Hematopoietic multipotent progenitor cell treated with erythropoietin and hydrocortisone succinate and interleukin-3 and kit ligand, for 15 days (in vitro differentiated cells): ENCODE measurements at places on chromosomes 6 and 20.
A peak's percentile ranks its signal among the peaks of the same experiment; 100 is the strongest.

GRCh38 chr6:4085332-4085700 lies 6.4 kb upstream of the FAM217A start:
- no peak for DNase-seq

GRCh38 chr20:54140067-54140466 lies 33.7 kb downstream of the CYP24A1 start:
- DNase-seq = no peak

GRCh38 chr20:14866841-14867514 lies 529.6 kb upstream of the FLRT3 start:
- DNase-seq = no peak

DNA sequence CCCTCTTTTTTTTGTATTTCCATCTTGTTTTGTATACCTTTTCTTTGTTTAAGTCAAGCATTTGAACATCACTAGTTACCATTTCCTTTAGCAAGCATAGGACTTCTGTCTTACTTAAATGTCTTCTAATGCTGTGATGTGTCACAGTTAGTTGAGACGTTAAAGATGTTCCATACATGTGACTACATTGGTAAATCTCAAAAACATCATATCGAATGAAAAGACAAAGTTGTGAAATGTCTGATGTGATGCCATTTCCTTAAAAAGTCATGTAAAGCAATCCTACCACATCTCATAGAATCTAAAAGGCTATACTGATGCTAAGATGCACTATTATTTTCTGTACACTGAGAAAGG lies 26.8 kb downstream of the SLC16A10 start:
- no peak for DNase-seq

DNA sequence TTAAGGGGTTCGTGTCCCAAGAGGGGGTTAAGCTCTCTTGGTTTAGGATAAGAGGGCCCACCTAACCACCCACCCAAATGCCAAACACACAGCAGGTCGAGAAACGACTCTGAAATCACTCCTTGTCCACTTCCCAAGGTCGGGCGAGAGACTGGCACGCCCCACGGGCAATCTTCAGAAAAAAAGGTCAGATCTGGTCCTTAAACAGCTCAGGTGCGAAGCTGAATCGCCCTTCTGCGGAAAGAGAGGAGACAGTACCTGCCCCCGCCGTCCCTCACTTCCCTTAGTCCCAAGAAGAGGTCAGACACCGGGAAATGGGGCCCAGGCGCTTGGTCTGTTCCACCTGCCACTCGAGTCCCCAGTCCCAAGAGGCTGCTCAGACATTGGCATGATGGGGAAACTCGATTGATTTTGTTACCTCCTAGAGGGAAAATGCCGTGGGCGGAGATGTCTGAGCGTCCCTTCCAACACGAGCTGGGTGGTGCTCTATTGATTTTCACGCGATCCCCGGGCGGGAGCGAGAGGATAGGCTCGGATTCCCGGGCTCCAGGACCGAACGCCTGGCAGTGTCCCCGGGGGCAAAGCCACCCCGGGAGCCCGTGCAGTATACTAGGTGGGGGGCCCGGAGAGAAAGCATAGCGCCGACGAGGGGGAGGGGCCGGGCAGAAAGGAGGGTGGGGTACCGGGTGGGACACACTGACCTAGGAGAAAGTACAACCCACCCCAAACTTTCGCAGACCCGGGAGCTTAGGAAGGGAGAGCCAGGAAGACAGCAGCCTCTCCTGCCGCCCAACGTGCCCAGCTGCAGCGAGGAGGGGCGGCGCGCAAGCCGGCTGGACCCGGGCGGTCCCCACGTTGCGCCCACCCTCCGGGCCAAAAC lies 1.1 kb upstream of the SAMD5 start:
- DNase-seq = no peak

GRCh38 chr6:142562865-142563264 lies 261.1 kb downstream of the ADGRG6 start:
- no peak for DNase-seq

- DNase-seq = no peak
These were observed 93.3 kb downstream of the CAP2 start for GRCh38 chr6:17486680-17487079.

DNA sequence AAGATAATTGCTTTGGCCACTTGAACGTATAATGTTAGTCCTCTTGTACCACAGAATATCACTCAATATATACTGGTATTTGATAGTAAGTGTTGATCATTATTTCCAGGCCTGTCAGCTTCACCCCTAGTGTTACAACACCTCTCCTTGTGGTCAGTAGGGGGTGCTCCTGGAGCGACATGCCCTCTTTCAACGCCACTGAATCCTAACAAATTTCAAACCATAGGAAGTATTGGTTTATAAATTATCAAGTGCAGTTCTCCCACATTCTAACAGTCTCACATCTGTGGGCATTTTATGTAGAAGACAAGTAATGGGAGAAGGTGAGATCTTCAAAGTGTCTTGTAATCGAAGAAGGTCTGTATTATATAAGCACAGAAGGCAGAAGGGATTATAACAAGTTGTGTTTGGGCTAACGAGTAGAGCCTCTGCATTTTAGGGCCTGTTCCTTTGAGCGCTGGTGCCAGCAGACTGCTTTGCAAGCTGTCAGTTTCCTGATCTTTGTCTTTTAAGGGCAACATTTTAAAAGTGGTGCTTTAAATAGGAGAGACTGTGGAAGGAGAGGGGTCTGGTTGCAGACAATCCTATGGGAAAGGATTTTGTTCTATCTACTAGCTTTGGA lies 57.1 kb upstream of the CEP162 start:
- peak; percentile 14 for DNase-seq

DNA sequence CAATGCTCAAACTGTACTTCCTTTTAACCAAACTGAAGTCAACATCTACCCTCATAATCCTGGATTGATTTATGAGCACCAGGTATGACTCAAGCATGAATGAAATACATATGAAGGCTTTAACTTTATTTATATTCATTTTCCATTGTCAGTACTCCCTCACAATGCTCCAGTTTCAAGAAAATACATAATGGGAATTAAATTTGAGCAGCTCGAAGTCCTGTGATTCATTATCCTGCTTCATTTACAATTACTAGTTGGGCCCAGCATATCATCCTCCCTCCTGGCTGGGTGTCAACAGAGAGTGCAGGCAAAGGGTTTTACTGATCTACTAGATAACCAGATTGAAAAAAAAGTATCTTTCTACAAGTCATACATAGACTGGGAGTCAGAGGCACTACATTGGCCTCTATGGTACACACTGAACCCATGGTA lies 10.1 kb downstream of the SAMHD1 start:
- no peak for DNase-seq

- no peak for DNase-seq
These were observed 373.5 kb upstream of the FLRT3 start for GRCh38 chr20:14710951-14711350.

GRCh38 chr6:119482850-119483285 lies 133.3 kb upstream of the MAN1A1 start:
- peak; percentile 88 for DNase-seq

DNA sequence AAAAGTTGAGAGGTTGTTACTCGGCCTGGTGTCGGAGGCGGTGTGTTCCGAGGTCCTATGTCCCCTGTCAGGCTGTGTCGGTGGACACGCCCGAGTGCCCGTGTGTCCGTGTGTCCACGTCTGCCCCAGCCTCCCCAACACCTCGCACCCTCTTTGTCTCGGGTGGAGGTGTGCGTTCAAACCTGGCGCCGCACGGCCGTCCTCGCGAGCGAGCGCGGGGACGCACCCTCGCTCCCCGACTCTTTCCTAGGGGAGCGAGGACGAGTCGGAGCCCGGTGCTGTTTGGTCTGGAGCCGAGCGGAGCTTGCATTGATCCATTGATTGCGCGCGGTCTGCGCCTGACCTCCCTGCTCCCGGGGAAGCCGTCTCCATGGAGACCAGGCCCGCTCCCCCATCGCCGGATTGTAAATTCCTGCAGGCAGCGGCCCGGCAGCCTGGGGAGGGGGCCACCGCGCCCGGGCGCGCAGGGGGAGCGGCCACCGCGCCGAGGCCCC lies 411 bp upstream of the SCUBE3 start:
- DNase-seq = no peak

- no peak for DNase-seq
These were observed 119.5 kb upstream of the CD93 start for GRCh38 chr20:23205611-23206041.

DNA sequence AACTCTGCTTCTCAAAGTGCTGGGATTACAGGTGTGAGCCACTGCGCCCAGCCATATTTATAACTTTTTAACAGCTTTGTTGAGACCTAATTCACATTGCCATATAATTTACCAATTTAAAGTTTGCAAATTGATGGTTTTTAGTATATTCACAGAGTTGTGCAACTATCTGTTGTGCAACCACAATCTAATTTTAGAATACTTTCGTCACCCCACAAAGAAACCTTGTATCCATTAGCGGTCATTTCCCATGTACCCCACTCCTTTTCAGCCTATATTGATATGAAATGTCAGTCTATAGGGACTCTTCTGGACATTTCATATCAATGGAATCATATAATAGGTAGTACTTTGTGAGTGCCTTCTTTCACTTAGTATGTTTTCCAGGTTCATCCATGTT lies 55.8 kb downstream of the FOXO3 start:
- DNase-seq = no peak

DNA sequence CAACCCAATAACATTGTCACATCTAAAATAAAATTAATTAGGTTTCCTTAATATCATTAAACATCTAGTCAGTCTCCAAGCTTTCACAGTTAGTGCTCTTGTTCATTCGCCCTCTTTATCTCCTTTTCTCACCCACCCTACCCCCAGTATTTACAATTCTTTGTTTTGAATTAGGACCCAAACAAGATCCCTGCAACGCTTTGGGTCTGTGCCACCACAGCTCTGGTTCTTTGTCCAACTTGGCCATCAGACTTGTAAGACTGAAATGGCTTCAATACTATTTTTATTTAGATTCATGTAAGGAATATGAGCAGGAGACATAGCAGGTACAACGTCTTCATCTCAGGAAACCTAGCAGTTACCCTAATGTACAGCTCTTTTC lies 276.5 kb downstream of the CDKAL1 start:
- DNase-seq = no peak

DNA sequence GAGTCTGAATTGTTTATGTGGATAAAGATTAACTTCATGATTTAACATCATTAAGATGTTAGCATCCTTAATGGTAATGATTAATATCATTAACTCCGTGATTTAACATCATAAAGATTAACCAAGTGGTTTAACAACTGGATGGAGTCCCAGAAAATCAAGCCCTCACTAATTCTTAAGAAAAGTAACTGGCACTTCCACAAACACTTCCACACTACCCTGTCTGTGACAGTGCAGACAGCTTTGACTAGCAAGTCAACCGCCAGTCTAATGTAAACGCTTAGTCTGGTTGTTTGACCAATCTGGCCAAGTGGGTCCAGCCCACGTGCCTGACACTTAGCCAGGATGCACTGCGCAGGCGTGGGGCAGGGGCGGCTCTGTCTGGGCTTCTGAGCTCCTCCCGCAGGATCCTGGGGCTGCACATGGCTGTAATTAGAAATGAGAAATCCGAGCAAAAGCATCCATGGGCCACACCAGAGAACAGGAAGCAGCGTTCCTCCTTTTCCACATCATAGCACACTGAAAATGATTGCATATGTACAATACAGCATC lies 424.2 kb downstream of the FOXA2 start:
- DNase-seq = no peak

GRCh38 chr20:23156170-23156841 lies 70.2 kb upstream of the CD93 start:
- no peak for DNase-seq

- DNase-seq = no peak
These were observed 105.3 kb upstream of the TAB2 start for GRCh38 chr6:149212206-149212605.

GRCh38 chr6:115882174-115882573 lies 178.5 kb downstream of the FRK start:
- no peak for DNase-seq

GRCh38 chr6:134432036-134432435 lies 114.1 kb upstream of the SGK1 start:
- DNase-seq = no peak

DNA sequence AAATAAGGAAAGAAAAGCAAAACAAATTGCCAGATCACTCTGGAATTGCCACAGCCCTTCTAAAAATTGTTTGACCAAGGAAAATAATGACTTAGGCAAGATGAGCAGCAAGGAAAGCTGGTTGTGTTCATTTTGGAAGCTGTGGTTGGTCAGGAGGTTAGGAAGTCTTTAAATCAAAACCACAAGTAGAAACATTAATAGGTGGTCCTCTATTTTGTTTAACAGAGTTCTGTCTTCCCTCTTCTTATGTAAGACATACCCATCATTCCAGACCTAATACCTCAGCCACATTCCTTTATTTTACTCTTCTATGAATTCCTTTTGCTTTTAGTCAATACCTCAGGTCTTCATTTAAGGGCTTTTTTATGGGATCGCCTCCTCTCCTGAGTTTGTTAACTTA lies 422.2 kb upstream of the PLCB4 start:
- no peak for DNase-seq

DNA sequence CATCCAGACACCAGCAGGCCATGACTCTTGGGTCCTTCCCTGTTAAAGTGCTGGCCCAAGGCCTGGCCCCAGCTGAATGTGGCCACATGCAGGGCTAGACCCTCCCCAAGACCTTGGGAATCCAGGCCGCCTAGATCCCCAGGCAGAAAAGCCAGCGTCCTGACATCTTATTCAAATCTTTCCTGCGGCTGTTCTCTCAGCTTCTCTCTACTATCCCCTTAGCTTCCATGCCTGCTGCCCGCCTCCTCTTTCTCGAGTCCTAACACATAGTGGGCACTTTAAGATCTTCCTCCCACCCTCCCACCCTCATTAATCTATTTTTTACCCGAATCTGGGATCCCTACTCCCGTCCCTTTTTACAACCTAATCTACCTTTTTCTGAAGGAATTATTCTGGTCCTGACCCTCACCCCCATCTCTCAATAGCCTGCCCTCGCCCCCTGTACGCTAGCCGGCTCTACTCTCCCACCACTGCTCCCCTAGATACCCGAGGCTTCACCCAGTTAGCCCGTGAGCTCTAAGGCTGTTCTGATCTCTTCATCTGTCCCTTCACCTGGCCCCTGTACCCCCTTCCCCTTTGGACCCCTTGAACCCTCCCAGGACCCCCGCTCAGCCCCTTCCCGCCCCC lies at the start of gene CCHCR1:
CCHCR1 (minus strand) TSS at position 290 of the 627 bp plus-strand sequence; CDS start at position 88, 202 bp downstream.
- no peak for DNase-seq
